ENCODE measurements at places on chromosomes 11 and 22.

DNA sequence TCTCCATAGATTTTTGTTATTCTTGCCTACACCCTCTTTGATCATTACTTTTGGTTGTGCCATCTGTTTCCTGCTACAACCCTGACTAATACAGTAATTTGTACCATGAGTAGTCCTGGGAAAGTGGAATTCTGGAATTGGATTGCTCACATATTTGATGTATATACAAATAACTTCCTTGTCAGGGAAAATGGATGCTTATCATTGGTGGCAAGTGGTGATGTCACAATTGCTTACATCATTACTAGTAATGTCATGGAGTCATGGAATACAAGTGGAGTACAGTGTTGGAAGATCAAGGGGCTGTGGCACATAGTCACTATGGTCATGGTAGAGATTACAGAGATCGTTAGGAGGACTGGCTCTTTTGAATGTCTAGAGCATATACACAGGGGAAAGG, 24.4 kb downstream of the AASDHPPT start:
- no peak for DNase-seq

DNA sequence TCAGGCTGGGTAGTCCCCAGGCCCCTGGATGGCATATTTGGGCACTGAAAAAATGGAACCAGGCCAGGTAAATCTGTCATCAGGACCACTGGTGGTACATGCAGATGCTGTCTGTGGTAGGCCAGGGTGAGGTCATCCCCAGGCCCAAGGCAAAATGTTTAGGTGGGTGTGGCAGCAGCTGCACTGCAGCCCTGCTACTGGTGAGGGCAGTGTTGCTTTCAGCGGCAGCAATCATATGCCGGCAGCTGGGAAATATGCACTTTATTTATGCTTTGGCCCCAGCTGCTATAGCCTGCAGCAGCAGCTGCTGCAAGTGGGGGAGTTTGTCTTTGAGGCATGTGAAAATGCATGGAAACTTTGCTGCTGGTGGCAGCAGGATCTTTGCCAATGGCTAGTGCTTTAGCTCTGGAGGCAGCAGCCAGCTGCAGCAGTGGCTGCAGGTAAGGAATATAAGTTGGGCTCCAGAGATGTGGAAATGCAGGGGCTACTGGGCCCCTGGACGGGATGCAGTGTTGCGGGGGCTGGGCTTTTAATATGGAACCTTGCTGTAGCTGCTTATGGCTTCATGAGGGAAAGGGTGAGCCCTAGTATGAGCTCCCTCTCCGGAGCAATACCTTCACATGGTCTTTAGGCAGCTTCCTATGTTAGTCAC, 365.7 kb upstream of the CADM1 start:
- no peak for DNase-seq

DNA sequence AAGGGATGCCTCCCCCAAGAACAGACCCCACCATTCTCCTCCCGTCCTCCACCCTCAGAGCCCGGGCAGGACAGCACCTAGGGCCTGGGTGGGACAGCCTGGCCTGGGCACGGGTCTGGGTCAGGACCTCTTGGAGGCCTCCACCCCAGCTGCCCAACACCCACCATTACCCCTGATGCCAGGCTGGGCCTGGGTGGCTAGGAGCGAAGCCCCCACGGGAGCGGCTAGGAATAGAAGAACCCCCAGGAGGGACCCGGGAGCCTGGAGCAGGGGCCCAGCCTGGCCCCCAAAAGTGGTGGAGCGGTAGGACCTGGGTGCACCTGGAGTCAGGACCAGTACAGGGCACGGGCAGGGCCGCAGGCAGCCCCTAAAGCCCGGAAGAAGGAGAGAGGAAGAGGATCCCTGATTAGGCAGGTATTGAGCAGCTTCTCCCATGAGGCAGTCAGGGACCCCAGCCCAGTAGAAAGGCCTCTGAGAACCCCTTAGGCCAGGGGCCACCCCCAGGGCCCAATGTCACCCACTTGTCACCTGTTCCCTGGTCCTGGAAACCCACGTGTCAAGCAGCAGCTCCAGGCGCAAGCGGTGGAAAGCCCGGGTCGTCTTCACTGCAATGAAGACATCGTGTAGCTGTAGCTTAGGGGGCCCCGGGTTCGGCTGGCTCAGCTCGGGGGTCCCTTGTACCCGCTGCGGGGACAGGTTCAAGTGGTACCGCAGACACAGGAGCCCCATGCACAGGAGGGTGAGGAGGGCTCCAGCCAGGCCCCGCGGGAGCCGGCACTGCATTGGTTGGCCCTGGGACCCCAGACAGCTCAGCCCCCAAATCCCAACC, 575 bp downstream of the MFNG start:
- DNase-seq = no peak

DNA sequence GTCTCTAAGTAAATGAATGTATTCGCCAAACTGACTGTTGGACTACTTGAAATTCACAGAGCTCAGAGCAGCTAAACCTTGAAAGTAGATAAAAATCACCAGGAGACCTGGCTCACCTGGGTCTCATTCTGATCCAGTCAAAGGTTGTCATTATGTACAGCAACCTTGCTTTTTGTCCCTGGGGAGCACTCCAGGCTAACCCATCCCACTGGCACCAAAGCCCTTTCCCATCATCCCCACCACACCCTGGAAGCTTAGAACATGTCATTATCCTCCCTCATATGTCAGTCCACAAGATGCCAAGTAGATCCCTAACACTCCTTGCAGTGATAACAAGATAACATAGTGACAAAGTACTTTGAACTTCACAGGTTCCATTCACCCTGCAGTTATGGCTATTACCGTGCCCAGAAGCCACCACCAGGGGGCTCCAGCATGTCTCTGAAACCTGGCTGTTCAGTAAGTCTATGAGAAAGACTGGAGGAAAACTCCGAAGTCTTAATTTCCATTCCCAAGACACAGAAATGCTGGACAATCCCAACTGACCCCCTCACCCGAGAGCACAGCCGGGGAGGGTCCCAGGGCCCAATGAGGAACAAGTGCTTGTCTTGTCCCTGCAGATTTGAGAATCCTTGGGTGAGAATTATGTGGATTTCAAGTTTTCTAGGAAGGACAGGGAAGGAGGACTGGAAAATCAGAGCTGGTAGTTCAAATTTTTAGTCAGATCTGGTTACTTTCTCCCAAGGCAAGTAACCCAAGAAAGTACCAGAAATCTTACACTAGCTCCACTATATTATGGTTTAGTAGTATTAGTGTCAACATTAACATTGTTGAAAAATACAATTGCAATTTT, 43.0 kb upstream of the USP47 start:
- DNase-seq = no peak

DNA sequence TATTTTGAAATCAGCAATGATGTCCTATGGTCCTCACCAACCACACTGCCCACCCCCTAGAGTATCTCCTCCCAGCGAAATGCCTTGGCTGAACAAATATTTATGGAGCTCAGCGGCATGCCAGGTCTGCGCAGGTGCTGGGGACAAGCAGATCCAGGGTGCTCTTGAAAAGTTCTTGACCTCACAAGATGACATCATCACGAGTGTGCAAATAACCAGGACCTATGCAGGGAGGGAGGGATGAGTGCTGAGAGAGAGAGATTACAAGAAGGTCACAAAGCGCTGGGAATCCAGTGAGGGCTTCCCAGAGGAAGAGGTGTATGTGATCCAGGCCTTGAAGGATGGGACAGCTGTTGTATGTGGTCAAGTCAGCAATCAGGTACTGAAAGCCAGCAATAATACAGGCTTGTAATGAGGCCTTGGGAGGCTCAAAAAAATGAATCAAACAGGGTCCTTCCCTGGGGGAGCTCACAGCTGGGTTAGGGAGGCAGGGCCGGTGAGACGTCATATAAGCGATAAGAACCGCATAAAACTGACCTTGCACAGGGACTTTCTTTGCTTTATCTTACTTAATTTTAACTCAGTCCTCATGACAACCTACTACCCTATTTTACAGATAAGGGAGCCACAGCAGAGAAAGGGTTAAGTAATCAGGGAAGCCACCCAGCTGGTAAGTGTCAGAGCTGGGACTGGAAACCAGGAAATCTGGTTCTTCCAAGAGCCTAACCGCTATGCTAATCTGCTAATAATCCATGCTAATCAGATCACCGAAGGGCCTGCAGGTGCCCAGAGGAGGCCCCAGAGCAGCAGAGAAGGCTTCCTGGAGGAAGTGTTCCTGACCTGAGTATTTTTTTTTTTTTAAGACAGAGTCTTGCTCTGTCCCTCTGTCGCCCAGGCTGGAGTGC, 8.2 kb downstream of the ARRB1 start:
- no peak for DNase-seq

GRCh38 chr11:394858-395655, 1.0 kb downstream of the PKP3 start:
- no peak for DNase-seq

GRCh38 chr11:61800331-61801281, 7.9 kb downstream of the FEN1 start:
- DNase-seq = no peak

- DNase-seq = no peak
Measured at GRCh38 chr11:68298659-68299516, 13.5 kb upstream of the LRP5 start.

GRCh38 chr11:59191095-59191494, 19.2 kb downstream of the DTX4 start:
- DNase-seq = no peak

- DNase-seq = no peak
Measured at GRCh38 chr22:34639911-34640310, 426.0 kb upstream of the ISX start.

GRCh38 chr22:18104566-18104965, 6.0 kb upstream of the TUBA8 start:
- DNase-seq = no peak

GRCh38 chr11:120637131-120637530, 125.6 kb downstream of the GRIK4 start:
- DNase-seq = no peak

- no peak for DNase-seq
Measured at GRCh38 chr11:79043726-79044125, 397.1 kb downstream of the TENM4 start.

DNA sequence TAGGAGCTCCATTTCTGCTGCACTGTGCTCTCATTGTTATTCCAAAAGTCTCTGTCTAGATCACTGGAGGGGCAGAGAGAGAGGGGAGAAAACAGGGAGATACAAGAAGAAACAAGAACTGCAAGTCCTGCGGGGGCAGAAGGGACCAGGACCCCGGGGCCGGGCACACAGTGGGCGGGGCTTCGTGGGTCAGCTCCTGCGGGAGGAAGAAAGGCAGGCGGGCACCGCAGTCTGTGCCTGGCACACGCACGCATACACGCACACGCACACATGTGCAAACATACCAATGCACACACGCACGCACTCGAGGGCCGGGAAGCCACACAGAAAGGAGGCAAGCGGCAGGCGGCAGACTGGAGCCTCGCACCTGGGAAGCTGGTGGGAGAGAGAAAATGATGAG, 33.6 kb downstream of the SYT7 start:
- no peak for DNase-seq

DNA sequence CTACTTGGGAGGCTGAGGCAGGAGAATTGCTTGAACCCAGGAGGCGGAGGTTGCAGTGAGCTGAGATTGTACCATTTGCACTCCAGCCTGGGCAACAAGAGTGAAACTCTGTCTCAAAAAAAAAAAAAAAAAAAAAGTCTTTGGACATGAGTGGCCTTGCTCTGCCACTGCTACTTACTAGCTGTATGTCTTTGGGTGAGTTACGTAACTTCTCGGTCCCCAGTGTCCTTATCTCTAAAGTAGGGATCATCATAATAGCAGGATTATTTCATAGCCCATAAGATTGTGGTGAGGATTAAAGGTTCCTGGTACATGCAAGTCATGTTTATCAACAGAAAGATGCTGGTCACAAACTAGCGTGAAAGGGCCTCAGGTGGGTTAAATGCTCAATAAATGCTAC, 53.9 kb upstream of the HEPHL1 start:
- no peak for DNase-seq

- DNase-seq = no peak
Measured at GRCh38 chr11:69270941-69271340, 23.0 kb upstream of the MYEOV start.

- DNase-seq = no peak
Measured at GRCh38 chr11:85977751-85978160, 91.1 kb downstream of the PICALM start.

- peak; percentile 77 for DNase-seq
Measured at GRCh38 chr11:33857933-33858371, 33.9 kb downstream of the LMO2 start.

Data from NCI-H1105 (cell line).